ENCODE measurements at places on chromosomes 6 and 20. TPM values are rescaled to one million over a fixed set of nuclear protein-coding genes. Genes with fewer than 3 reads are reported as not detected.

- no peak for DNase-seq
These were observed 17.6 kb upstream of the ENTPD6 start for GRCh38 chr20:25177890-25178321.

GRCh38 chr6:147711476-147711875 is 203.0 kb downstream of the SAMD5 start:
- no peak for DNase-seq

Gene ABT1
- total RNA-seq: 15.9 TPM

Gene SYNGAP1
- 75.1 TPM for total RNA-seq

GRCh38 chr6:40558102-40558501 is 29.1 kb downstream of the LRFN2 start:
- DNase-seq: no peak

DNA sequence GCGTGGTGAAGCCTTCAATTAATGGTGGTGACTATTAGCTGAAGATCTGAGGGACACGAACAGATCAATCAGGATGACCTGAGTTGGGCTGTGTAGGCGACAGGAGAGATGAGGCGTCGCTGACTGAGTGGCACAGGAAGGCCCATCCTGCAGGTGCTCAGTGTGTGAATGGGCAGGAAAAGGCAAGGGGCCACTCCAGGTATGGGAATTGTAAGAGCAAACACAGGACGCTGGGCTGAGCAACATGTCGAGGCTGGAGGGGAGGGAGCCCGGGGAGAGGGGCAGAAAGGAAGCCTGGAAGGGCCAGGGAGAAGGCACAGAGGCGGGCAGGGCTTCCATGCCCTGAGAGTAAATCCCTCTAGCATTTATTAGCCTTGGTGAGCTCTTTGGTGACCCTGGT is 151.0 kb downstream of the VEGFA start:
- DNase-seq: no peak

Gene OR5V1
- not detected for total RNA-seq

DNA sequence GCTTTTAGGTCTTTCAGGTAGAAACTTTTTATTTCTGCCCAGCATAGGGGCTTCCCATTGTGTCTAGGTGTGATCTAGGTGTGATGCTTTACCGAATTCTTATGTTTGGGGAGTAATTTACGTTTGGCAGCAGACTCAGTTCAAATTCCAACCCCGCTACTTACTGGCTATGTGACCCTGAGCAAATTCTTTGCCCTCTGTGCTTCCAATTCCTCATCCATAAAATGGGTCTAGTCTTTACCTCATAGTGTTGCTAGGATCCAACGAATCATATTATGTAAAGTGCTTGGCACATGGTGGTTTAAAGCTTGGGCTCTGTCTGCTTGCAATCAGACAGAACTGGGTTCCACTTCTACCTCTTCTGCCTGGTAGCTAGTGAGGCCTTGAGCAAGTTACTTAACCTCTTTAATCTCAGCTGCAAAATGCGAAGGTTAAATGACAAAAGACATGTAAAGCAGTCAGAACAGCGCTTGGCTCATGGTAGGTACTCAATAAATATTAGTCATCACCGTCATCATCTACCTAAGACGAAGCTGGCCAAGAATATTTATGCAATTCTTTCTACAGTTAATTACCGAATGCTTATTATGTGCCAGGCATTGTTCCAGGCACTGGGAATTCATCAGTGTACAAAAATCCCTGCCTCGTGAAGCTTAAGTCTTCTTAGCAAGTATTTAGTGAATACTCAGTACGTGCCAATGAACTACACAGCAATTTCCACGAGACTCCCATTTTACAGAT is 1.0 kb downstream of the NSFL1C start:
- no peak for DNase-seq

- no peak for DNase-seq
These were observed 1076.1 kb upstream of the ADGRB3 start for GRCh38 chr6:67558985-67559384.

GRCh38 chr6:23403460-23403859 is 722.6 kb upstream of the NRSN1 start:
- DNase-seq: no peak

GRCh38 chr6:77038807-77039206 is 424.5 kb downstream of the HTR1B start:
- no peak for DNase-seq

Gene TXLNB
- not detected for total RNA-seq

DNA sequence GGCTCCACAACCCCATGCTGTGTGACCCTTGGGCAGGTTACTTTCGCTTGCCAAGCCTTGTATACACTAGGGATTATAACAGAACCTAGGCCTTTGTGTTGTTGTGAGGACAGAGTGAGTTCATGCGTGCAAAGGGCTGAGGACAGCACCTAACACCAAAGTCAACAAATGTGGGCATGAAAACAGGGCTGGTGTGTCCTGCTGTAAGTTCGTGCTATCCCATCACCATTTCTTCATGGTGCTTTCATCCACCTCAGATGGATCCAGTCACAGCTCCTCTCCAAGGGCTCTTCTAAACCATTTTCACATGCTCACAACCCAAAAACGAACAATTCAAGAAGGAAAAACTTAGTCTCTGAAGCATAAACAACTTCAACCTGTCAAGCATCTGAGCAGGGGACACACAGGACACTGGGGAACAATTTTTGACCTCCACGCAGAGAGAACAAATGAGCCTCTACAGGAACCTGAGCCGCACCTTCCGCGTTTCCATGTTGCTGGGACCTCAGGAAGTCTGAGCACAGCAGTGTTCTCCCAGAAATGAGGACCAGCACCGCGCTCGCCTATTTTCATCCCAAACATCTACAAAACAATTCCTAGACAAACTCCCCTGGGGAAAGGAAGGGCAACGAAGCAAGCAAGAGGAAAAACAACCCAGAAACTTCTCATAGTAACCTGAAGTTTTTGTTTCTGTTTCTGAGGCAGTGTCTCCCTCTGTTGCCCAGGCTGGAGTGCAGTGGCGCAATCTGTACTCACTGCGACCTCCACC is 3.1 kb downstream of the LRP11 start:
- no peak for DNase-seq

- no peak for DNase-seq
These were observed 113.1 kb downstream of the C6orf58 start for GRCh38 chr6:127690092-127690491.

Gene METTL24
- 1.5 TPM for total RNA-seq

Gene HCRTR2
- total RNA-seq: not detected

- DNase-seq: no peak
These were observed 52.9 kb downstream of the FBXL4 start for GRCh38 chr6:98894810-98895209.

DNA sequence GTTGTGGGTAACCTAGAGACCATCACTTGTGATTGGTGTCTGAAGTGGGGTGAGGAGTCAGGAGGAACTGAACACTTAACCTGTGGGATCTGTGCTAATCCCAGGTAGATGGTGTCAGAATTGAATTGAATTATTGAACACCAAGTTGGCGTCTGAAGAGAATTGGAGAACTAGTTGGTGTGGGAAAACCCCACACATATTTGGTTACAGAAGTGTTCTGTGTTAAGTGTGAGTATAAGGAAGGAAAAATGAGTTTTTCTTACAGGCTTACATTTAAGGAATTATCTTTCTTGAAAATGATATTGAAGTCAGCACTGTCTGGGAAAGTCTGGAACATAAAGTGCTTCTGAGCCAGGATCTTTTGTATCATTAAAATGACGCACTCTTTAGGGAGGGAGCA is 182.9 kb upstream of the ECI2 start:
- DNase-seq: no peak

DNA sequence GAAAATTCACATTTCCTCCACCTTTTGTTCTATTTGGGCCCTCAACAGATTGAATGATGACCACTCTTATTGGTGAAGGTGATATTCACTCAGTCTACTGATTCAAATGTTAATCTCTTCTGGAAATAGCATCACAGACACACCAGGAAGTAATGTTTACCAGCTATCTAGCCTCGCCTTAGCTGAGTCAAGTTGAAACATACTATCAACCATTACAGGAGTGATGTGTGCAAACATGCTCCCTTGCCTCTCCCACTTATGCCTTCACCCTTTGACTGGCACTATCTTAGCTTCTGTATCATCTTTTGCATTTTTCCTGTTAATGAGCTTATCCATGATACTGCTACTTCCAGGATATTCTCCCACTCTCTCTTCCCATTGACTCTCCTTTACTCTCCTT is 191.9 kb downstream of the CENPW start:
- no peak for DNase-seq

Gene AK9
- total RNA-seq: 8.1 TPM

All from glutamatergic neuron (in vitro differentiated cells).